ENCODE measurements at places on chromosomes 7 and 10. TPM values are rescaled to one million over a fixed set of nuclear protein-coding genes. Genes with fewer than 3 reads are reported as not detected.

FIS1 gene
- total RNA-seq, result 86.8 TPM

NAT16 gene
- not detected for total RNA-seq

MBL2 gene
- not detected for total RNA-seq

LCOR gene
- total RNA-seq, result 26.2 TPM

PTEN gene
- total RNA-seq, result 146 TPM

ZNF736 gene
- total RNA-seq, result 11.8 TPM

IKZF1 gene
- total RNA-seq, result not detected

ASNS gene
- total RNA-seq, result 32.1 TPM

TFEC gene
- under 0.01 TPM for total RNA-seq

ADO gene
- total RNA-seq, result 19.1 TPM

EVX1 gene
- total RNA-seq, result not detected

CELF2 gene
- 23.1 TPM for total RNA-seq

ERCC6 gene
- 9.9 TPM for total RNA-seq

INA gene
- total RNA-seq, result 1.2 TPM

TBX20 gene
- not detected for total RNA-seq

CCDC3 gene
- total RNA-seq, result not detected

CALML5 gene
- total RNA-seq, result not detected

CACNA2D1 gene
- total RNA-seq, result 48.5 TPM

PIK3AP1 gene
- not detected for total RNA-seq

C1GALT1 gene
- 33.8 TPM for total RNA-seq

FEZF1 gene
- not detected for total RNA-seq

CALHM3 gene
- 0.39 TPM for total RNA-seq

OR6V1 gene
- total RNA-seq, result not detected

SNX13 gene
- 41.2 TPM for total RNA-seq

C10orf143 gene
- total RNA-seq, result 0.39 TPM

CLCN1 gene
- total RNA-seq, result not detected

VWC2 gene
- under 0.01 TPM for total RNA-seq

PLEKHS1 gene
- total RNA-seq, result not detected

SEC31B gene
- total RNA-seq, result 2.2 TPM

ACBD7 gene
- total RNA-seq, result 0.37 TPM

MRLN gene
- total RNA-seq, result not detected

SRRM3 gene
- total RNA-seq, result 0.98 TPM

TUBB8 gene
- not detected for total RNA-seq

CNPY1 gene
- total RNA-seq, result not detected

SPDYE2 gene
- total RNA-seq, result not detected

PLXDC2 gene
- 0.37 TPM for total RNA-seq

MPP7 gene
- under 0.01 TPM for total RNA-seq

DYDC1 gene
- not detected for total RNA-seq

CALHM1 gene
- total RNA-seq, result not detected

PILRB gene
- total RNA-seq, result 11.5 TPM

GPER1 gene
- 8.5 TPM for total RNA-seq

BUB3 gene
- total RNA-seq, result 208 TPM

SPDYE18 gene
- not detected for total RNA-seq

ASZ1 gene
- not detected for total RNA-seq

LLCFC1 gene
- not detected for total RNA-seq

TEX47 gene
- total RNA-seq, result not detected

EBLN1 gene
- total RNA-seq, result not detected

Data from subcutaneous preadipocyte (primary cell).